ENCODE measurements at places on chromosomes 4 and X.

DNA sequence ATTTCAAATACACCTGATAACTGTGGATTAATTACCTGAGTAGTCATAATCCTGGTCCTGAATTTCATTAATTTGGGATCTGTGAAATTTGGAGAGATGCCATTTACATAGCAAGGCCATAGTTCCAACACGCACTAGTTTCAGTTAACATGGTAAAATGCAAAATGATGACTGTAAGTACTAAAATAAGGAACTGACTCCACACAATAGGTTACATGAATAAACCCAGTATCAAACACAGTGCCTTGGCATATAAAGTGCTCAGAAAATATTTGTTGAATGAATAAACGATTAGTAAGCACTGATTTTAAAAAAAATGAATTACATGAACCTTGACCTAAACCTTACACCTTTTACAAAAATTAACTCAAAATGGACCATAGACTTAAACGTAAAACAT is 9.0 kb downstream of the FBXO8 start:
- H3K27ac ChIP-seq = no peak overlapping the region
- H3K4me3 ChIP-seq = no peak overlapping the region
- peaks cover 5% of the 10 kb centered on the region for H3K36me3 ChIP-seq
- DNase-seq = no peak

DNA sequence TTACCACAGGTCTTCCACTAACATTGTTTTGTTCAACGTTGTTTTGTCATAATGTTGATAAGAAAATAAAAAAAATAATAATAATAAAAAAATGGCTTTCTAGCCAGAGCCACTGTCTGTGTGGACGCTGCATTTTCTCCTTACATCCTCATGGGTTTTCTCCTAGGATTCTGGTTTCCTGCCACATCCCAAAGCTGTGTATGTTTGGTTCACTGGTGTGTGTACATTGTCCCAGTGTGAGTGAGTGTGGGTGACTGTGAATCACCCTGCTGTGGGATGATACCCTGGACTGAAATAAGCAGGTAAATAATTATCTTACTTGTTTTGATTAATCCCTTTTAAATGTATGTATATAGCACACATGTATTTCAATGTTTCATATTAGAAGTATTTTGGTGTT is 2154.4 kb upstream of the AGA start:
- DNase-seq = no peak
- H3K27me3 ChIP-seq = no peaks in the 10 kb centered on the region
- H3K4me1 ChIP-seq = no peaks in the 10 kb centered on the region
- H3K27ac ChIP-seq = no peak overlapping the region
- no peaks in the 10 kb centered on the region for H3K36me3 ChIP-seq

DNA sequence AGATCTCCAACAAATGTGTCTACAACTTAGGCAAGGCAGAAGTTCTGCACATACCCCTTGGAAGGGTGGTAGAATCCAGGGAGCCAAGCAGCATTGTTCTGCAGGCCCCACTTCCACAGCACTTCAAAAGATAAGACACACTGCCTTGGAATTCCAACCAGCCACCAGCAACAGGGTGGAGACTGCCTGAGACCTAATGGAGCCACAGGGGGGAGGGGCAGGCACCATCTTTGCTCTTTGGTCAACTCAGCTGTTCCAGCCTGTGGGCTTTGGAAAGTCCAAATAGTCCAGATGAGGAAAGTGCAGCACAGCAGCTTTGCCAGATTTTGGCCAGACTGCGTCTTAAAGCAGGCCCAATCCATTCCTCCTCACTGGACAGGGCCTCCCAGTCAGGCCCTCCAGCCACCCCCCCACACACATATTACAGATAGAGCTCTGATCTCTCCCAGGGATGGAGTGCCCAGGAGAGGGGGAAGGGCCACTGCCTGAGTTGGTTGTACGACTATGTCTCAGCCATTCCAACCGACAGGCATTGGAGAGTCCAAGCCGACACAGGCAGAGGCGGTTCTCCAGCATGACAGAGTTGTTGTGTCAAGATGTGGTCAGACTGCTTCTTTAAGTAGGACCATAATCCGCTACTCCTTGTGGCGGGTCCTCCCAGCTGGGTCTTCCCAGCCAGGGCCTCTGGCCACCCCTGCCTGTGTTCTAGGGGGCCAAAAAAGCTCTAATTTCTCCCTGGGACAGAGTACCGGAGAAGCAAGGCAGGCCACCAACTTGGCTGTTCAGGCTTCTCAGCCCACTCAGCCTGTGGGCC is 42.5 kb upstream of the ANTXR2 start:
- no peaks in the 10 kb centered on the region for H3K27me3 ChIP-seq
- DNase-seq = no peak
- H3K36me3 ChIP-seq = no peaks in the 10 kb centered on the region

DNA sequence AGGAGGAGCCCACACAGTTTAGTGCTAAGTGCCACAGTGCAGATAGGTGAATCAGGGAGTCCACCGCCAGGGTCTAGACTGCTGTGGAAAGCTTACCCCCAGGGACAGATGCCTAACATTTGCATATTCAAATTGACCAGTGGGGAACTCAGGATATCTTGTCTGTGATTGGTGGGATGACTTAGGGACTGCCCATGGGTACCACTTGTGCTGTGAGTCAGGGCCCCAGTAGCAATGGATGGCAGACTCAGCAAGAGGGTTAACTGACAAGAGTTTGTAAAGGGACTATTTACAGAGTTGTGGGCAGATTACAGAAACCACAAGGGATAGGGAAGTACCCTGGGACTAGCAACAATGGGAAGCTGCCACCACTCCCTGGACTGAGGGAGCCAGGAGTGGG is 282.1 kb downstream of the BCOR start:
- DNase-seq = no peak
- H3K36me3 ChIP-seq = no peaks in the 10 kb centered on the region
- H3K27ac ChIP-seq = no peak overlapping the region
- peaks cover 42% of the 10 kb centered on the region for H3K27me3 ChIP-seq

DNA sequence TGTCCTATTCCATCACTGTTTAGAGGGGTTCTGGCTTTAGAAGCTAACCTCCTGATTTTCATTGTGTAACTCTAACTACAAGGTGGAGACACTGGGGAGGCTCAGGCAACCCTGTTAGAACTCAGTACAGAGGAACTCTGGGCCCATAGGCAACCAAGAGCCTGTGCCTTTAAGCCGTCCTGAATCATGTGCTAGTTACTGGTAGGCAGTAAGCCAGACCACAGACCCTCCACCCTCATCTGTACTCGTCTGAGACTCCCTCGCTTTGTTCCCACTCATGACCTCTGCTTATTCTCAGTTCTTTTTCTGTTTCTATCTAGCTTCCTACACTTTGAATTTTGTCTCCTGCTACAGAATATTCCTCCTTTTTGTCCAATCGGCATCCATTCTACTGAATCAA is 31.4 kb downstream of the TBC1D1 start:
- no peaks in the 10 kb centered on the region for H3K4me1 ChIP-seq
- H3K27ac ChIP-seq = no peak overlapping the region
- no peaks in the 10 kb centered on the region for H3K36me3 ChIP-seq
- no peaks in the 10 kb centered on the region for H3K27me3 ChIP-seq

DNA sequence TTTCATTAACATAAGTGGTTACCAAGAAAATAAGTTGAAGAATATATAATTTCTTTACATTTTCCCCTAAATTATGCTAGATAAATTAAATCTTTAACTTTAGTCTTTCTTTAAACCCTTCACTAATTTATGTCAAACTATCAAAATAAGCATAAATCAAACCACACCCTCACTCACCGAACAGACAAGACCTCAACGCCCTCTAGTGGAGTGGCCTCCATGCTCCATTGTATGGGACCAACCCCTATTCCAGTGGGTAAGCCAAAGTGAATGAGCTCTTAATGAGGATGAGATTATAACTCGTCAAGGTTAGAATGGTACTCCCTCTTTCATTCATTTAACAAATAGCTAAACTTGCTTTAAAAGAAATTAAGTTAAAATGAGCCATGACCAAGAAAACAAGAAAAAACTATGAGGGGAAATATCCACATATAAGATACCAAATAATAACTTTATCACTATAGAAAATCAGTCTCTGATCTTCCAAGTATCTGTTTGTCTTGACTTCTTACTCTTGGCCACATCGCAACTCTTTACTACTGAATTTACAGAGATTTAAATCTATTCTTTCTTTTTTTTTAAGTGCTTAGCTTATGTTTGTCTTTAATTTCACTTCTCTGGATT is 15.6 kb upstream of the BBS12 start:
- no peaks in the 10 kb centered on the region for H3K36me3 ChIP-seq
- peak; percentile 30 for DNase-seq
- H3K4me3 ChIP-seq = no peak overlapping the region

- H3K4me3 ChIP-seq = no peak overlapping the region
- no peak overlapping the region for H3K27ac ChIP-seq
- H3K36me3 ChIP-seq = no peaks in the 10 kb centered on the region
- H3K4me1 ChIP-seq = peaks cover 17% of the 10 kb centered on the region
- no peak for DNase-seq
Observed at GRCh38 chr4:47217291-47217690, 185.9 kb downstream of the GABRB1 start.

GRCh38 chr4:147824884-147825283 is 93.0 kb downstream of the ARHGAP10 start:
- no peak overlapping the region for H3K4me3 ChIP-seq
- no peak for DNase-seq
- H3K27ac ChIP-seq = no peak overlapping the region
- peaks cover 3% of the 10 kb centered on the region for H3K36me3 ChIP-seq

DNA sequence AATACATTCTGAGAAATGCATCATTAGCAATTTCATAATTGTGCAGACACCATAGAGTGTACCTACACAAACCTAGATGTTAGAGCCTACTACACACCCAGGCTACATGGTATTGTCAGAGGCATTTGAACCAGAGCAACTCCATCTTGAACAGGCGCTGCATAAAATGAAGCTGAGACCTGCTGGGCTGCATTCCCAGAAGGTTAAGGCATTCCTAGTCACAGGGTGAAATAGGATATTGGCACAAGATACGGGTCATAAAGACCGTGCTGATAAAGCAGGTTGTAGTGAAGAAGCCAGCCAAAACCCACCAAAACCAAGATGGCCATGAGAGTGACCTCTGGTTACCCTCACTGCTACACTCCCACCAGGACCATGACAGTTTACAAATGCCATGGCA is 116.4 kb downstream of the LARP7 start:
- no peaks in the 10 kb centered on the region for H3K4me1 ChIP-seq
- no peak for DNase-seq
- H3K27ac ChIP-seq = no peak overlapping the region
- H3K4me3 ChIP-seq = no peak overlapping the region
- no peaks in the 10 kb centered on the region for H3K36me3 ChIP-seq

DNA sequence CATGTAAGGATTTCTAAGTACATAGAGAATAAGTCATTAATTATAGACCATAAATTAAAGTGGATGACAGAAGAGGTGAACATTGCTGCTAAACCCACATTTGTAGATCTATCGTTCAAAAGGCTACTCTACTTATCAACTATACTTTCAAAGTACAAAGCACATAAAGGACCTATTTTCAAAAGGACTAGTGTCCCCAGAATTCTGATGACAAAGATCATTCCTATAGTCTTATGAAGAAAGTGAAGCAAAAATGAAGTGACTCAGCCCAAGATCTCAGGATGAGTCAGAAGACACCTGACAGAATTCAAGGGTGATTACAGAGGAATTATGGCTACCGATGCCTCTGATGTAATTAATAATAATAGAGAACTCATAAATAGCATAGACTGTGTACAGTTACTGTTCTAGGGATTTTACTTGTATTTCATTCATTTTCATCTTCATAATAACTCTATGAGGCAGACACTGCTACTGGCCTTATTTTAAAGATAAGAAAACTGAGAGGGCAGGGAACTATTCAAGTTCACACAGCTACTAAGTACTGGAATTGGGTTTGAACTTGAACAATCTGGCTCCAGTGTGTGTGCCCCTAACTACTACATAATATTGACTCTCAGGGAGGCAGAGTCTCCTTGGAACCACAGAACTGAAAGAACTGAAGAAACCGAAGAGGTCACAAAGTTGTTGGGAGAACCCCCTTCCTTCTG is 17.1 kb downstream of the USP46 start:
- no peaks in the 10 kb centered on the region for H3K36me3 ChIP-seq
- DNase-seq = no peak
- H3K4me3 ChIP-seq = no peak overlapping the region
- peaks cover 24% of the 10 kb centered on the region for H3K4me1 ChIP-seq

DNA sequence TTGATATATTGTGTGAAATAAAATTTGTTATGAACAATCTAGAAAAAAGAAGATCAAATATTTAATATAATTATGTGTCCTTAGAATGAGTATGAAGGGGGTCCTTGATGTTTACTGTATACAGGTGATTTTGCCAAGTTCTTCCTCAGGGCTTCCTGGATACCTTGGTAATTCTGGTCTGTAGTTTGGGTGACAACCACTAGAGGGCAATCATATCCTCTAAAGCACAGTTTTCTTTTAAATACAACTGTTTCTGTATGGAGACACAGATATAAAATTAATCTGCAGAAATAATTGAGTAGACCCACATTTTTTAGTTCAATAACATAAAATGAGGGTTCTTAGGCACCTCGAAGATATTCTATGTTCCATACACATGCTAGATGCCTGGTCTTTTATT is 157.7 kb downstream of the SPANXN1 start:
- DNase-seq = no peak
- no peak overlapping the region for H3K4me3 ChIP-seq
- no peaks in the 10 kb centered on the region for H3K36me3 ChIP-seq

GRCh38 chr4:152950402-152951274 is 14.5 kb downstream of the FHDC1 start:
- peaks cover 16% of the 10 kb centered on the region for H3K36me3 ChIP-seq
- no peak for DNase-seq
- peak overlapping the region; percentile 55 for H3K4me3 ChIP-seq

DNA sequence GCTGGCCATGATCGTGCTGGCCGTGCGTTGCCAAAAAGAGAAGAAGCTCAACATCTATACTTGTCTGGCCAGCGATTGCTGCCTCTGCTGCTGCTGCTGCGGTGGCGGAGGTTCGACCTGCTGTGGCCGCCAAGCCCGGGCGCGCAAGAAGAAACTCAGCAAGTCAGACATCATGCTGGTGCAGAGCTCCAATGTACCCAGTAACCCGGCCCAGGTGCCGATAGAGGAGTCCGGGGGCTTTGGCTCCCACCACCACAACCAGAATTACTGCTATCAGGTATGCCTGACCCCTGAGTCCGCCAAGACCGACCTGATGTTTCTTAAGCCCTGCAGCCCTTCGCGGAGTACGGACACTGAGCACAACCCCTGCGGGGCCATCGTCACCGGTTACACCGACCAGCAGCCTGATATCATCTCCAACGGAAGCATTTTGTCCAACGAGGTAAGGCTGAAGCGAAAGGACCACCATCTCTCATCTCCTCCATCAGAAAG is 3.3 kb downstream of the PCDH10 start:
- peaks cover 48% of the 10 kb centered on the region for H3K4me1 ChIP-seq
- peaks cover 70% of the 10 kb centered on the region for H3K27me3 ChIP-seq
- H3K36me3 ChIP-seq = no peaks in the 10 kb centered on the region
- no peak for DNase-seq

DNA sequence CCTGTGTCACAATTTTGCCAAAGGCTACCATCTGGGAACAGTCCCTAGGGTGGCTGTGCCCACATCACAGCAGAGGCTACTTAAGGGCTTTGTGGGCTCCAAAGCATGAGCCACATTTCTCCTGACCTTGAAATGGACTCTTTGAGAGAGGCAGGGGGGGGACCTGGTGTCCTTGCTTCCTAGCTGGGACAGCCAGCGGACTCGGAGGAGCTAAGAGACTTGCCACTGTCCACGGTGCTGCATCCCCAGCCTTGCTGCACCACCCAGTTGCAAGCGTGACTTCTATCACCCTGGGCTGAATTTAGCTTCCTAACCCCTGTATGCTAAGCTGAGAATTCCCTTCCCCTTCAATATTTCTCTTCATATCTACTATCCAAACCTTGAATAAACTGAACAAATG is 99.0 kb downstream of the PHKA2 start:
- no peak overlapping the region for H3K4me3 ChIP-seq
- no peaks in the 10 kb centered on the region for H3K27me3 ChIP-seq
- no peaks in the 10 kb centered on the region for H3K36me3 ChIP-seq
- no peak for DNase-seq

Measured in progenitor cell of endocrine pancreas (in vitro differentiated cells).